ENCODE measurements at places on chromosomes 11 and 22.

DNA sequence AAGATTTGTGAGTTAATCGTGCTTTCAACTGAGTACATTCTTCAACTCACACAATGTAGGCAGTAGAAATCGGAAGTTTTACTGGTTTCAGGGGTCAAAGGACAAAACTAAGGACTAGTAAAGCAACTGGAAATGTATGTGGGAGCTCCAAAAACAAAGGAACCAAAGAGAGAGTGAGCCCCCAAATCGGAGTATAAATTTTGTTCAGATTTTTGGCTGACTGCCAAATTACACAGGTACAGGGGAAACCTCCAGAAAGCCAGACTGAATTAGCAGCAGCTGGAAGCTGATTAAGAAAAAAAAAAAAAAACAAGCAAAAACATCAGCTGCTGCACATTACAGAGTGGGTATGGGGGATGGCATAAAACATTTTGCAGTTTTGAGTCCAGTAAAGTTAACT lies 75.2 kb upstream of the GNAZ start:
- DNase-seq: no peak

DNA sequence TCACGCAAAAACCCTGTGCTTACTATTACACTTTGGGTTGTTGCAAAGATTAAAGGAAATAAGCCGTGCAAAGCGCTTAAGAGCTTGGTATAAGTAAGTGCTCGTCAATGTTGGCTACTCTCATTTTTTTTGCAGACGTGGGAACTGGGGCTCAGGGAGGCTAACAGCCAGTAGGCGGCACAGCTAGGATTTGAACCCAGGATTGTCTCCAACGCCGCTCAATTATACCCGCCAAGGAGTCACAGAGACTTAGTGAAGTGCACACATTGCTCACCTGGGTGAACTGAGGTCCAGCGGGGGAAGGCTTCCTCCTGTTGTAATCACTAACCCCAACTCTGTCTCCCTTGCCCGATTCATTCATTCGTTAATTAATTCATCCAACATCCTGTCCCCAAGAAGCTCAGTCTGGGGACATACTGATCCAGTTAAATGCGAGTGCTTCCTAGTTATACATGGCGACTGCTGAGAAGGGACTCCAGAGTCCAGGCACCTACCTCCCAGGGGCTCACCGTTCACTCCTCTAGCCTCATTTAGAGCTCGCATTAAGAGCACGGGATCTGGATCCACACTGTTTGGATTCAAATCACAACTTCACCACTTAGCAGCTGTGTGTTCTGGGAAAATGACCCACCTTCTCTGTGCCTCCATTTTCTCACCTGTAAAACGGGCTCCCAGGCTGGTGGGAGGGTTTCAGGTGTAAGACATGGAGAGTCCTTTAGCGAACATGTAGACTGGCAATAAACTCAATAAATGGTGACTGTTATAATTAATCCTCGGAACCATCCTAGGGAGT lies 838 bp upstream of the MTFP1 start:
- DNase-seq: no peak

- DNase-seq: no peak
These were observed 19.1 kb downstream of the RIC3 start for GRCh38 chr11:8149726-8150125.

DNA sequence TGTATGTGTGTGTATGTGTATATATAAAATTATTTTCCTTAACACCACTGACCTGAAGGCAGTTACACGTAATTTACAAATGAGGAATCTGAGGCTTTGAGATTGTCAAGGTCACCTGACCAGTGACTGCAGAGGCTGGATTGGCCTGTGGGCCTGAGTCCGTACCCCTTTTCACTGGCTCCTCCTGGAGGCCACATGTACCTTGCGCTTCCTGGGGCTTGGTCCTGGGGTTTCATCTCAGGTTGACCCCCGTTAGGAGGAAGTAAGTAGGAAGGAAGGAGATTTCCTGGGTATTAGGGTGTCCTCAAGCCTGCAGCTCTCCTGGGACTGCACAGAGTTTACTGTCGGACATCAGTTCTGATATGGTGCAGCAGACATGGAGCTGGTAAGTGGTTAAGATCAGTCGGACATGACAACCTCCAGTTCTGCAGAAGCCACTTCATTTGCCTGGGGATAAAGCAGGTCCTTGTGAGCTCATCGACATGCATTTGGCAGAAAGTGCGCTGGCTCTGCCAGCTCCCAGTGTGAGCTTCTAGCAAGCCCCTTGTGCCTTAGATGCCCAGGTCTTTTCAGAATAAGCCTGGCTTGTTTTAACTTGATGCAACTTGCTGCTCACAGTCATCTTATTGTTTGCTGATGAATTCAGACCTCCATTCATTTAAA lies 36.6 kb downstream of the ST3GAL4 start:
- DNase-seq: no peak

DNA sequence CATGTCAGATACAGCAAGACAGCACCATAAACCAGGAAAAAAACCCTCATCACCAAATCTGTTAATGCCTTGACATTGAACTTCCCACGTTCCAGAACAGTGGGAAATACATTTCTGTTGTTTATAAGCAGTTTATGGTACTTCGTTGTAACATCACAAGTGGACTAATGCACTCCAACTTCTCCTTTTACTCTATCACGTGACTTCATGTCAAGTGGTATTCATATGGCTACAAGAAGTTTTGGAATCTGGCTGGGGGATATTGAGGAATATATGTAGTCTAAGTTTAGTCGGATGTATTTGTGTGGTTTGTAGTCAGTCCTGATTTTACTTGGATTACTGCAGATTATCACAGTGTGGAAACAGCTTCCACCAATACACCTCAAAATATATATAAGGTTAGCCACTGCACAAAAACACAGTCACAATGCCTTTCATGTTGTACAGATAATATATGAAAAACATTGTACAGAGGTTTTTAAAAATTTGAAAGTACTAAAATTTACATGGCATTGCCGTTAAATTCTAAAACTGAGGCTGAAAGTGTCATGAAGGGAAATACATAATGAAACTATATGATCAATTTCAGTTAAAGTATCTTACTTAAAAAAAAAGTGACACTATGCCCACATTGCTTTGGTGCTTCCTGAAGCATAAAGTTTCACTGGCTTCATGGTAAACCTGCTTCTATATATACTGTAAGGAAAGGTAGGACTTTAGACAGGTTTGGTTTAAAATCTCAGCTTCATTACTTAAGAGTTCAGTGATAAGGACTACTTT lies 134.1 kb downstream of the CASP12 start:
- DNase-seq: no peak

DNA sequence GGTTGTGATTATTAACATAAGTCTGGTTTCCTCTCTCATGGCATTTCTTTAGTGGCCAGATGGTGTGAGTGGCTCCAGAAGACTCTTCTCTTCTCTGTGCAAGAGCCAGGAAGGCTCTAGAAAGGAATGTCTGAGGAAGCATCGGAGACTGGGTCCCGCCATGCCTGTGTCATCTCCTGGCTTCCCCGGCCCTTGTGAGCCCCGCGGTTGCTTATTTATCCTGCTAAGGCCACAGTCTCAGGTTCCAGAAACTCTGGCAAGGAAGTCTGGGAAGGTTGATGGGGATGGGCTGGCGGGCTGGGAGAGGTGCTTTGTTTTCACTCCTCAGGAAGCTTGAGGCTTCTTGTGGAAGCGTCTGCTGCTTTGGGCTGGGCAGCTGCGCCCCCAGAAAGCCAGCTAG lies 18.9 kb downstream of the BCR start:
- no peak for DNase-seq

DNA sequence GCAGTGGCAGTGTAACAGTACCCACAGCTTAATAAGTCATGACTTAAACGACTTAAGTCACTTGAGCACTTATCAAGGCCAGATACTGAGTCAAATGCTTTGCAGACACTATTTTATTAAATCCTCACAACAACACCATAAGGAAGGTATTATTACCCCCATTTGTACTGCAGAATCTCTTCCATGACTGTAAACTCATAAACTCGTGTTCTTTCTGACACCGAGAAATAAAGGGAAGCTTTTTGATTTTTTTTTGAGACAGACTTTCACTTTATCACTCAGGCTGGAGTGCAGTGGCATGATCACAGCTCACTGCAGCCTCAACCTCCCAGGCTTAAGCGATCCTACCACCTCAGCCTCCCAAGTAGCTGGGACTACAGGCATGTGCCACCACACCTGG lies 103.8 kb downstream of the ABTB2 start:
- no peak for DNase-seq

DNA sequence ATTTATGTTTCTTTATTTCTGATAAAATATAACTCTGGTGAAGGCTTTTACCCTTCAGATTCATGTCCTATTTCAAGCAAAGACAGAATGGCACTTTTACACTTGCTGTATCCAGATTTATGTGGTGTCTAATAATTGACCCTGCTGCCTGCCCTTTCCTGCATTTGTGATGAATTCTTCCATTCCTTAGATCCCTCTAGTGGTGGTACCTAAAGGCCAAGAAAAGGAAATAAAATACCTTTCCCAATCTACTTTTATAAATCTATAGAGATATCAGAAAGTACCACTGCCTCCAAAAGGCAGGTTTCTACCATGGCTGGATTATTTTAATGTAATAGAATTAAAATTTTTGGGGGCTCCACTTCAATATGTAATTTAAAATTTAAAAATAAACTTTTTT lies 34.2 kb downstream of the CCDC81 start:
- no peak for DNase-seq

DNA sequence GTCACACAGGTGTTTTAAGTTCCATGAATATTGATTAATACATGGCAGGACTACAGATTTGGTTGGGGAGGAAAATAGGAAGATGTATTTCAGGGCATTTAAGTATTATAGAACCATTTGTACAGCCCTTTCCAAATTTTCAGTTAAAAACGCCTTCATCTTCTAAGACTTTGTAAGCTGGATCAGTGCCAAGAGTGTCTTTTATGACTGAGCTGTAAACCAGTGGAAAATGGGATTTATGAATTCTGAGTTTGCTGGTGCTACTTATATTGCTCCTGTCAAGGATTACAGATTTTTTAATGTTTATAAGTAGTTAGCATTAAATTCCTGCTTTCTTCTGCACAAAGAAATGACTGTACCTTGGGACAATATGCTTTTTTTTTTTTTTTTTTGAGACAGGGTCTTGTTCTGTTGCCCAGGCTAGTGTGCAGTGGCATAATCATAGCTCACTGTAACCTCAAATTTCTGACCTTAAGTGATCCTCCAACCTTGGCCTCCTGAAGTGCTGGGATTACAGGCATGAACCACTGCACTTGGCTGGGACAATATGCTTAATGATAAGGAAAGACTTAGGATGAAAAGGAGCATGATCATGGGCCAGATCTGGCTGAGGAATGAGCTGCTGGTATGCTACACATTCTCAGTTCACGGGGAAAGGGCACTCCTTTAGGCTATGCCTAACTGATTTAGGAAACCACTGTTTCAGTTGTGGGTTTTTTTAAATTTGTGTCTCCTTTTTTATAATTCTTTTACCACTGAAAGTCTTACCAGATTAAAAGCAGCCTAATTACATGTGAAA lies 113.6 kb upstream of the MTNR1B start:
- DNase-seq: no peak
